Stimulated activated CD8-positive, alpha-beta memory T cell treated with anti-CD3 and anti-CD28 coated beads, Interleukin-7, amount 100 ng/mL, for 4 hours (primary cell): ENCODE measurements at places on chromosomes 12 and 14.

DNA sequence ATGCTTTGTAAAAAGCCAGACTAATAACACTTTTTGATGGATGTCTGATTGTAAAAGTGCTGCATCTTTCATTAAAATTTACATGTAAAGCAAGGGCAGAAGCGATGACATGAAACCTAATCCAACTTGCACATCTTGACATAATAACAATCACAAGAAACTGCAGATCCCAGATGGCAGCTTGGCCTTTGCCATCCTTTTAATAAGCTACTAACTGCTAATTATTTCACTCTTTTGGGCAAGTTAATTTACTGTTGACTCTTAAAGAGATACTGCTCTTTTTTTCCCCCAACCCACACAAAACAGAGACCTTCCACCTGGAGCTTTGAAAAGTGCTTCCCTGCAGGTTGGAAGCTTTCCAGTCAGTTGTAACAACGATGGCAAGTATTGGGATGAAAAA, 137.5 kb downstream of the NRXN3 start:
- DNase-seq = no peak

- DNase-seq = no peak
Observed at GRCh38 chr12:110845339-110845682, 1.5 kb upstream of the CCDC63 start.

DNA sequence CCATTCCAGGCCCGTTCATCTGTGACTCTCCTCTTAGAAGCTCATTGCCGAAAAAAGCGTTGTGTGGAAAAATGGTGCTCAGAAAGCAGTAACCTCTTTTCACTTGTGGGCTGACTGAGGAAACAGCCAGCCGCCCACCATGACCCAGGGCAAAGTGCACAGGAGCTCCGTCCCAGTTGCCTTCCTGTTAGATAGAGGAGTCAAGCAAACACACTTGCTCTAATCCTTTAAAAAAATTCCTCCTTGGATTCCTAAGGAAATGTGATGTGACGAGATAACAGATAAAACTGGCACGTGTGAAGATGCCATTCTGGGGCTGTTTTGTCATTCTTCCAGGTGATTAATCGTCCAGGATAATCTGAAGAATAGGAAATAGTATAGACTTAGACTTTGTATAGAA, 396.8 kb upstream of the DDHD1 start:
- DNase-seq = no peak

DNA sequence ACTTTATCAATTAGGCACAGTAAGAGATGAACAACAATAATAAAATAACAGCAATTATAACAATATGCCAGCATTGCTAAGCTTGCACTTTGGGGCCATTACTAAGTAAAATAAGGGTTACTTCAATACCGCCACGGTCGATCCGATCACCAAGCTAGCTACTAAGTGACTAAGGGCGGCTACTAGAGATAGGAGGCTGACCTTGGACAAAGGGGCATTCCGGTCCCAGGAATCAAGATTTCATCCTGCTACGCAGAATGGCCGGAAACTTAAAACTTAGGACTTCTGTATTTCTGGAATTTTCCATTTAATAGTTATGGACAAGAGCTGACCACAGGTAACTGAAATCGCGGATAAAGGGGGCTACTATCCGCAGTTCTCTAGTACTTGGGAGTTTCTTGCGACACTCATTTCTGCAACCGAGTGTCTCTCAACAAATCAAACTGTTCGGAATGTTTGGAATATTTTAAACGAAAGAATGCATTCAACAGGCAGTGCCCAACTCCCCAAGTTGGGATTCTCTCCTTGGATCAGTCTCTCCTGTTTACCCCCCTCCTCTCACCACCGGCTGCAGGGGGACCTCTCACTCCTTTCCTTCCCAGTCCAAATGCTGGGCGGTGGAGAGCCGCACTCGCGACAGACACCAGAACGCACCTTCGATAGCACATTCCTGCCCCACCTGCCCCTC, 650 bp downstream of the HEBP1 start:
- DNase-seq = no peak

DNA sequence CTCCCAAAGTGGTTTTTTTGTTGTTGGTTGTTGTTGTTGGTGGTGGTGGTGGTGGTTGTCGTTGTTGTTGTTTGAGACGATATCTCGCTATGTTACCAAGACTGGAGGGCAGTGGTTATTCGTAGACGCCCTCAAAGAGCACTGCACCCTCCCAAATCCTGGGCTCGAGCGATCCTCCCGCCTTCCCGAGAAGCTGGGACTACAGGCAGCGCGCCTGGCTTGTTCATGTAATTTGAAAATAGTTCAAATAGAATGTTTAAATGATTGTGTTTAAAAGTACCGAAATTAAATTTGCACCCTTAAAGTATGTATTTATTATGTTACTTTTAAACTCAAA, 439 bp upstream of the ANAPC5 start:
- DNase-seq = no peak

DNA sequence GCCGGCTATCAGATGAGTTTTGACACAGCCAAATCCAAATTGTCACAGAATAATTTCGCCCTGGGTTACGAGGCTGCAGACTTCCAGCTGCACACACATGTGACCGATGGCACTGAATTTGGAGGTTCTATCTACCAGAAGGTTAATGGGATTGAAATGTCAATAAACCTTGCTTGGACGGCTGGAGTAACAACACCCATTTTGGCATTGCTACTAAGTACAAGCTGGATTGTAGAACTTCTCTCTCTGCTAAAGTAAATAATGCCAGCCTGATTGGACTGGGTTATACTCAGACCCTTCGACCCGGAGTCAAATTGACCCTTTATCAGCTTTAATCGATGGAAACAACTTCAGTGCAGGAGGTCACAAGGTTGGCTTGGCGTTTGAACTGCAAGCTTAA, 100.2 kb upstream of the EVL start:
- no peak for DNase-seq

- no peak for DNase-seq
Observed at GRCh38 chr12:18747895-18748294, 10.0 kb downstream of the CAPZA3 start.

GRCh38 chr12:13311551-13311950, 115.0 kb downstream of the EMP1 start:
- DNase-seq = no peak

GRCh38 chr12:92927055-92927435, 2.0 kb downstream of the EEA1 start:
- peak; percentile 35 for DNase-seq

GRCh38 chr12:115444346-115444745, 760.4 kb upstream of the TBX3 start:
- DNase-seq = no peak

DNA sequence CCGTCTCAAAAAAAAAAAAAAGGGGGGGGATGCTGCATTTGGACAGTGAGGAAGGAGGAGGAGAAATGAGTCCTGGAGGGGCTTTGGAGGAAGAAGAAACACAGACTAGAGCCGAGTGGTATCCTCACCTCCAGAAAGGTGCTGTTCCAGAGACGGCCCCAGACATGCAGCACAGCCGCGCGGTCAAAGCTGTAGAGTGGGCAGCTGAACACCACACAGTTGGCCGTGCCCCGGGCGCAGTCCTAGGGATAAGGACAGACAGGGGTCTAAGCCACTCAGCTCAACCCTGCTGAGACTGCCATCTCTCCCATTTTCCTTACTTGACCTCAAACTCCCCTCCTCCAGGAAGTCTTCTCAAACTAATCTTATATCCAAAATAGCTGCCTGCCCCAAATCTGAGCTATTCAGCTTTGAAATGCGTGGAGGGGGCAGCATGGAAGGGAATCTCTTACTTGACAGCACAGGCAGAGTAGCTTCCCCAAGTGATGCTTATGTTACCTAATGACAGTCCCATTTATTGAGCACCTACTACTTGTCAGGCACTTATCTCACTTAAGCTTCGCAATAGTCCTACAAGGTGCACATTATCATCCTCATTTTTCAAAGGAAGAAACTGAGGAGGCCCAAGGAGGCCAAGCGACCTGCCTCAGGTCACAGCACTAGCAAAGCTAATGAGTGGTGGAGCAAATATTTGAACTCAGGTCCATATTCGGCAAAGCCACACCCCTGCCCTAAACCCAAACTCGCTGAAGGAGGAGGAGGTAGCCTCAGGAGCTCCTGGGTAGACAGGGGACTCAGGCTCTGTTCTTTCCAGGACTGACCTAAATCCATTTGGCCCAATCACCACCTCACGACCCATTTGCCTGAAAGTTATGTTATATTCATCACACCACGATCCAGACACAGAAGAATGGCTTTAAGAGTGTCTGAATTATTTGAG, 18.7 kb downstream of the ITGA7 start:
- no peak for DNase-seq

DNA sequence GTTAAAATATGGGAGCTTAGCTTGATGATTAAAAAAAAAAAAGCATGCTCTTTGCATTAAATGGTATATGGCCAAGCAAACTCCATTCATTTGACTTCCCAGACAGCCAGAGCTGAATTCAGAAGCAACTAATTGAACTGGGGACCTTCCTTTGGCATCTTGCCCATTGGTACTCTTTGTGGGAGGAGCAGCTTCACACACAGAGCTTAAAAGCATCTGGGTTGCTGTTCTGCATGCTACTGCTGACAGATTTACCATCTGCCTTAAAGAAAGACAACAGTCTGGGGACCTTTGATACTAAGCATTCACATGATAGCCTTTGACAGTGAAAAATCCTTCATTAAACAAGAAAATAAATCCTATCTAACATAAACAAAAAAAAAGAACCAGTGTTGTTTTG, 977.9 kb downstream of the TMTC2 start:
- no peak for DNase-seq

DNA sequence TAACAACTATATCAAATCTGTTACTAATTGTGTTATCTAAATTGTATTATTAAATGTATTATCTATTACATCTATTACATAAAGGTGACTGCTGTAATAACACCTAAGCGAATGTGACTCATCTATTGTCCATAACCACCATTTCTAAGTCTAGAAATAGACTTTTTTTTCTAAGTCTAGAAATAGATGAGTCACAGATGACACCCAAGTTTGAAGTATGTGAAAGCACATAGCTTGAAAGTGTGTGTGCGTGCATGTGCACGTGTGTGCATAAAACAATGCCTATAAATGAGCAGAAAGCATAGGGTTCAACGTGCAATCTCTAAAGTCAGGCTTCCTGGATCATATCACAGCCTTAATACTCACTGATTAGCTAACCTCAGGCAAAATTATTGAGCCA, 451.3 kb upstream of the USP15 start:
- no peak for DNase-seq

GRCh38 chr12:48388938-48389337, 38.2 kb upstream of the ZNF641 start:
- no peak for DNase-seq

DNA sequence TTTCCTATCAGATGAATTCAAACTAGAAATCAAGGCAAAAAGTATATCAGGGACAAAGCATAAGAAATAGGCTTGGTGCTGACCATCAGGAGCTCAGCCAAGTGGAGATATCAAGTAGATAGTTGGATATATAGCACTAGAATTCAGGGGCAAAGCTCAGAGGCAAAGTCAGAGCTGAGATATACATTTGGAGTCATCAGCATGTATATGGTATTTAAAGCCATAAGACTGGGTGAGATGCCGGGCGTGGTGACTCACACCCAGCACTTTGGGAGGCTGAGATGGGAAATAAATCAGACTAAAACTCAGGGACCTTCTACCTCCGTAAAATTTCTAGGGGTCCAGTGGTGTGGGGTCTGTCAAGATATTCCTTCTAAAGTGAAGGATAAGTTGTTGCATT, 38.9 kb upstream of the LIMA1 start:
- DNase-seq = no peak

- no peak for DNase-seq
Observed at GRCh38 chr14:101738703-101739320, 22.7 kb upstream of the PPP2R5C start.

GRCh38 chr12:51905471-51906429, 1.6 kb upstream of the ACVRL1 start:
- DNase-seq = no peak

GRCh38 chr14:76486251-76486743, 110.4 kb downstream of the ESRRB start:
- no peak for DNase-seq

DNA sequence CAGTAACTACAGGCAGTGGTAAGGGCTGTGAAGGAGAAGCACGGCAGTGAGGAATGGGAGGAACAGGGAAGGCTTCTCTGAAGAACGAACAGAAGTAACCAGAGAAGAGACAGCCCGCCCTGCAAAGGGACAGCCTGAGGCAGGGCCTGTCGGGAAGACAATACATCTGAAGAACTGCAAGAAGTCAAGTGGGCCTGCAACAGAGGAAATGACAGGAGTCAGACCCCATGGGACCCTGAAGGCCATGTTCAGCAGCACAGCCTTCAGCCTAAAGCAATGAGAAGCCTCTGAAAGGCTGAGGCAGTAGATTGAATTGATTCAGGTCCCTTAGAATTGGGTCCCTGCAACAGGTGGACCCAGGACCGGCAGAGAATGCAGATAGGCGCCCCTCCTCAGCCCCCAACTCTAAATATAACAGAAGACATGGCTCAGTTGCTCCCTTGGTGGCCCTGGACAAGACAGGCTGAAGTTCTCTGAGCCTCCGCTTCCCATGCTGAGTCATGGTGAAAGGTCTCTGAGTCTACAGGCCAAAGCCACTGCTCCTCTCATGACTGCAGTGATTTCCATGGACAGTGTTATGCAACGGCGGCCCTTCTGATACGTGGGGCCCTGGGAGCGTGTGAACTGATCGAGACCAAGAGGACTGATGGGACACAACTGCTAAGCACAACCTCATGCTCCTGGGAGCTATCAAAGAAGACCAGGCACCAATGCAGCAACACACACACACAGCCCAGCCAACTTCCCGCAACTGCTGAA, 10.8 kb upstream of the ACTR6 start:
- no peak for DNase-seq

- DNase-seq = no peak
Observed at GRCh38 chr12:127127897-127128296, 1139.1 kb upstream of the TMEM132C start.

DNA sequence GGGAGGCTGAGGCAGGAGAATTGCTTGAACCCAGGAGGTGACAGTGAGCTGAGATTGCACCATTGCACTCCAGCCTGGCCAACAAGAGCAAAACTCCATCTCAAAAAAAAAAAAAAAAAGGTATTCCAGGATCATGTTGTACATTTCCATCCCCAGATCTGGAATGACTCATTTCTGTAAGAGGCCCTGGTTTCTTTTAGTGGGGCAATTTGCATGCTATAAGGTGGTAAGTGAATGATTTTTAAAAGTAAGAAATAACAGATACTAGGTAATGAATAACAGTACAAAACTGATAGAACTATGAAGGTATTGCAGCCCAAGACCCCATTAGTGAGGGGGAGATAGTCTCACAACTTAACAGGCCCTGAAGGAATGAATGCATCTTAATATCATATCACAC, 17.7 kb upstream of the ADCK1 start:
- no peak for DNase-seq

- no peak for DNase-seq
Observed at GRCh38 chr12:30796891-30797371, 42.2 kb upstream of the CAPRIN2 start.

DNA sequence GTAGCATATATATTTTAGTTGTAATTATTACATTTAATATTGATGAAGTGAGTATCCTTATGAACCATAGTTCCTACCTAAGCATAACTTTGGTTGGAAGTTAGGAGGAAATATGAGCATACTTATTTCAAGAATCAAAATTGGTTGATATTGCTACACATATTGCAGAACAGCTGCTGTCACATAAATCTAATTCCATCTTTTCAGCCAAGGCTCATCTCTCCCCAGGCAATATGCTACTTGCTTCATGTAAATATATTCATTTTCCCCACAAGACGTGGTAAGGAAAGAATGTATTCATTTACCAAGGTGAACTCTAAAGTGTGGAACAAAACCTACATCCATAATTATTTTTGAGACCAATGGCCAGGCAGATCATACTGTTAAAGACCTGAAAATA, 62.5 kb upstream of the HIF1A start:
- no peak for DNase-seq
